ENCODE measurements at places on chromosomes 7 and 10.

GRCh38 chr7:105839266-105839665, 37.1 kb downstream of the ATXN7L1 start:
- DNase-seq = no peak

DNA sequence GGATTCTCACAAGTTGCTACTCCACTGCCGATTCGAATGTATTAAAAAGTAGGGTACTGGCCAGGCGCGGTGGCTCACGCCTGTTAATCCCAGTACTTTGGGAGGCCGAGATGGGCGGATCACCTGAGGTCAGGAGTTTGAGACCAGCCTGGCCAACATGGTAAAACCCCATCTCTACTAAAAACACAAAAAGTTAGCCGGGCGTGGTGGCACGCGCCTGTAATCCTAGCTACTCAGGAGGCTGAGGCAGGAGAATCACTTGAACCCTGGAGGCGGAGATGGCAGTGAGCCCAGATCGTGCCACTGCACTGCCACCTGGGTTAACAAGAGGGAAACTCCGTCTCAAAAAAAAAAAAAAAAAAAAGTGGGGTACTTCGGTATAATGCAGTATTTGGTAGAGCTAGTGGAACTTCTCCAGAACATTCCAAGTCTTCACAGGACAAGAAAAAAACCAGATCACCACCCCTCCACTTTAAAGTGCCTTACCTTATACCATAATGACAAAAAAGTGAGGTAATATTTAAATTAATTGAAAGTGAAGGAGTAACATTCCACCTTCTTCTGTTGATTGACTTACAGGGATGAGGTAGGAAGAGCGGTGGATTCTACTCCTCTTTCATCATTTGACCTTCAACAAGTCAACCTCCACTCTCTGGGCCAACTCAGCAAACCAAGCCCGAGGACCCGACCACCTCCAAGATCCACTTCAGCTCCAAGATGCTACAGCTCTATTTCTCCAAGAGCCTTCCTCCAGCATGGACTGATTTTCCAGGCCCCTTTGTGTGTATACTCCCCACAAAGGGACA, 2.0 kb downstream of the BAZ1B start:
- no peak for DNase-seq

- no peak for DNase-seq
These were observed 432.3 kb downstream of the DNAJB6 start for GRCh38 chr7:157769086-157769485.

DNA sequence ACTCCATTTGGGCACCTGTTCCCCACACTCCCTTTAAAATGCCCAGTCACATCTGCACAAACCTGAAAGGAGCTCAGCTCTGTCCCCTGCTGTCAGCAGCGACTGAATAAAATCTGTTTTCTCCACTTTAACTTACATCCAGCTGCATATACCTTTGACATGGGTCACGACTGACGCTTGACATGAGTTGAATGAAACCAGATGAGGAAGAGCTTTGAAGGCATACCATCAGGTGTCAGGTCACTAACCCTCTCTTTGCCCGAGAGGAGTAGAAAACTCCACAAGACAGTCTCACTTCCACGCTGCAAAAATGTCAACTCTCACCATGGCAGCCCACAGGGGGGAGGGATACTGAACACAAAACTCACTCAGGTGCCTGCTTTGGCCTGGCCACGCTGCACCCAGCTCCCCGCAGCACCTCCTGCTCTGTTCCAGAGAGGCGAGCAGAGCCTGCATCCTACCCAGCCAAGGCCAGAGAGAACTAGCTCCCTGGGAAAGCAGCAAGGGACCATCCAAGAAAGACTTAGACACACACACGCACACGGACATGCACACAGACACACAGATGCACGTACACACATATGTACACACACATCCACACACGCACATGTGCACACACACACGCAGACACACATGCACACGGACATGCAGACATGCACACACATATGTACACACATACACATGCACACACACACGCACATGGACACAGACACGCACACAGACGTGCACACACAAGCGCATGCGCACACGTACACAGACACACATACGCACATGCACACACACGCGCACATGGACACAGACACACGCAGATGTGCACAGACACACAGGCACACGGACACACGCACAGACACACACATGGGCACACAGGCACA, 191.0 kb downstream of the MAD1L1 start:
- no peak for DNase-seq

GRCh38 chr10:95792874-95793285, 36.9 kb downstream of the ENTPD1 start:
- DNase-seq = peak; percentile 61

- DNase-seq = no peak
These were observed 2.0 kb downstream of the C10orf105 start for GRCh38 chr10:71717551-71717951.

GRCh38 chr10:77555591-77556212, 81.9 kb downstream of the KCNMA1 start:
- DNase-seq = peak; percentile 49

DNA sequence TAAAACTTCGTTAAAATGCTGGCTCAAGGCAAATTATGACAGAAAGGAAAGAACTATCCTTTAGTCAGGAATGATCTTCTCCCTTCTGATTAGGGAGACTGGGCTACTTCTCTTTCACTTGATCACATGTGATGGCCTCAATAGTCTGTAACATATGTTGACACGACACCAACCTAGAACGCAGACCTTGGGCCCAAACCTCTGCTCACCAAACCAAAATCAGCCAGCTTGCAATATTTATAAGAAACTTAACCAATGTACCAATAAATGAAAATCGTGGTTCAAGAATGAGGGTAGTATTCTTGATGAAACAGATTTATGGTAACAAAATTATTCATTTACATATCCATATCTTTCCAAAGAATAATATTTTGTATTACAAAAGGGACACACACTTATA, 361.6 kb downstream of the SORCS1 start:
- no peak for DNase-seq

- no peak for DNase-seq
These were observed 501.9 kb downstream of the INHBA start for GRCh38 chr7:41201021-41201420.

GRCh38 chr7:16646472-16647072, 591 bp downstream of the BZW2 start:
- no peak for DNase-seq
